Activated CD4-positive, alpha-beta T cell treated with anti-CD3 and anti-CD28 coated beads, Interleukin-2, amount 50 U/mL, for 1 hour (primary cell): ENCODE measurements at places on chromosomes 11 and 22.

DNA sequence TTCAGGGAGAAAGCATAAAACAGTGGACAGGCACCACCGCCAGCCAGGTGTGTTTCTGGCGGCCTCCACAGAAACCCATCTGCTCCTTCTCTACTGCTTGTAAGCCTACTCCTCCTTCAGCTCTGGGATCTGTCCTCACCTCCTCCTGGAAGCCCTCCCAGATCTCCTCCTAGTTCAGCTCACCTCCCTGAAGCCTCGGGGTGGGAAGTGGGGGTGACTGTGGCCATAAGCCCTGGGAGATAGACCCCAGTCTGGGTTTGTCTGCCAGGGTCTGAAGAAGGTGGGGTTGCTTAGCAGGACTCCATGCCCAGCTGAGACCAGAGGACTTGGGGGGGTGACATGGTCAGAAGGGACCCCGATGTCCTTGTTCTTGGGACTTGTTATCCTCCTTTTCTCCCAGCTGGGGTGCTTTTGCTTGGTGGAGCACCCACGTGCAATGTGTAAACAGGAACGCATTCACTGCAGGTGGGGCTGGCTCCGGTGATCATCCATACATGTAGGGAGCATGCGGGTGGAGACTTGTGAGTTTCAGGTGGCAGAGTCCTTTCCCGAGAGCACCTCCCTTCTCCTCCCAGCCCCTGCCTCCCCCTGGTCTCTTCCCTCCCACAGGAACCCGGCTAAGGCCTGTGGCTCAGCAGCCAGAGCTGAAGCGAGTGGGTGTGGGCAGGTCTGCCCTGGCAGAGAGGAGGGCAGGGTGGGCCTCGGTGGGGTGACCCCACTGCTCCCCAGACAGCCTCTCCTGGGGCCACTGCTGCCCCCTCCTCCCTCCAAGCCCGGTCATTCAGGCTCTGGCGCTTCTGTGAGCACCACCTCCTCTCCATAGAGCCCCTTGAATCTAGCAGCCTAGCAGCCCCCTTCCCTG, 25.9 kb downstream of the MRGPRG start:
- DNase-seq: no peak

- DNase-seq: no peak
These were observed 12.7 kb downstream of the SDHAF2 start for GRCh38 chr11:61442616-61443015.

- DNase-seq: no peak
These were observed 166.4 kb downstream of the KIRREL3 start for GRCh38 chr11:126834149-126834548.

DNA sequence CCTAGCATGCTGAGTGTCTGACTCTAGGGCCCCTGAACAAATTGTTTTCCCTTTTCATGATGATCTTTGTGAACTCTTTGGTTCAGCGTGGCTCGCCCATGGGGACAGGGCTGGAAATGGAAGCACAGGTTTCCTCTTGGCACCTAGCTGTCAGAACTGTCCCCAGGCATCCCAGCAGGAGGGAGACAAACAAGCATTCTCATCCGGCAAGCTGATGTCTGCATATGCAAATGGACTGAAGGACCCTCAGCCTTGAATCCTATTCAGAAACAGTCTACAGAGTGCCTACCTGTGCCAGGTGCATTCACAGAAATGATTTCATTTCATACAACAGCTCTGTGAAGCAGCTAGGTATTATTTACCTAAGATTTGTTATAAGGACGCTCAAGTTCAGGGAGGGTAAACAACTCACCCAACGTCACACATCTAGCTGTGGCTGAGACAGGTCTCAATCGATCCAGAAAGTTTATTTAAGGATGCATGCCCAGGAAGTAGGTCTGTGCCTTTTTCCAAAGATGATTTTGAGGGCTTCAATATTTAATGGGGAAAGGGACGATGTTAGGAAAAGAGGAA, 176.4 kb downstream of the KIRREL3 start:
- DNase-seq: no peak

DNA sequence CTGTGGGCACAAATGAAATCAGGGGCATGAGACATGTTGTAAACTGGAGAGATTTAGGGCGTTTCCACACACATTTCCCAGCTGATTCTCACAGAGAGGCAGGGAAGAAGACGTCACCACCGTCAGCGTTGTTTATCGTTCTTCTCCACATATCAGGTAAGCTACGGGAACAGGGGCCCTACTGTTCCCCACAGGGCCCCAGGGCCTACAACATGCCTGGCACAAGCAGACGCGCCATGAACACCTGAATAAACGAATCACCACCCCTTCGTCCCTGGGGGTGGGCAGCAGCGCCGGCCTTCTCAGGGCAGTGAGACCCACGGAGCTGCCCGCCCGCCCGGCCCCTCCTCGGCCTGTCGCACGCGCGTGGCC, 342 bp downstream of the EFCAB6 start:
- DNase-seq: peak; percentile 5

DNA sequence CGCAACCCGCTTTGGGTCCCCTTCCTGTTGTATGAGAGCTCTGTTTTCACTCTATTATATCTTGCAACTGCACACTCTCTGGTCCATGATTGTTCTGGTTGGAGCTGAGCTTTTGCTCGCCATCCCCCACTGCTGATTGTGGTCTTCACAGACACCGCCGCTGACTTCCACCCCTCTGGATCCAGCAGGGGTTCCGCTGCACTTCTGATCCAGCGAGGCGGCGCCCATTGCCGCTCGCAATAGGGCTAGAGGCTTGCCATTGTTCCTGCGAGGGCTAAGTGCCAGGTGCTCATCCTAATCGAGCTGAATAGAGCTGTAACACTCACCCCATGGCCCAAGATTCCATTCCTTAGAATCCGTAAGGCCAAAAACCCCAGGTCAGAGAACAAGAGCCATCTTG, 1905.8 kb upstream of the RAG2 start:
- DNase-seq: no peak

DNA sequence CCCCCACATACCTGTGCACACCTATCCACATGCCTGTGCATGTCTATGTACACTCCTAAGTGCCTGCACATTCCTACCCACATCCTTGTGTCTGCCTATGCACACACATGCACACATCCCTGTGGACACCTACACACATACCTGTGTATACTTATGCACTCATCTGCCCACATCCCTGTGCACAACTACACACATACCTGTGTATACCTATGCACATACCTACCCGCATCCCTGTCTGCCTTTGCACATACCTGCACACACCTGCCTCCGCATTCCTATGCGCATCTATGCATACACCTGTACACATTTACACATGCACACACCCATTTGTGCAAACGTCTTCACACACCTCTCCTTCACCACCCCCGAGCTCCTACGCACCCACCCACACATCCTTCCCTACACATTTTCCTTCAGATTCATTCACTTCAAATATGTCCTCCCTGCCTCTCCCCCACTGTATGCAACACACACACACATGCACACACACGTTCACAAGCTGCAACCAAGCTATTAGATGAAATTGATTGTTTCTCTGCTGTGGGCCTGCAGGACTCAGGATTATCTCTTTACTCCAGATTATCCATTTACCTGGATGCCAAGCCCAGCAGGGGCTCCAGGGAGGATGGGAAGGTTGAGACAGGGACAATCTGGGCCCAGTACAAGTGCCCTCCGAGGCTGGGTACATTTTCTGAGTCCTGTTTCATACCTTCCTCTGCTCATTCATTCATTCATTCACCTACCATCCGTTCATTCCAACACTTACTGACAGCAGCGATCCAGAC, 53.2 kb downstream of the TSPAN18 start:
- DNase-seq: no peak

DNA sequence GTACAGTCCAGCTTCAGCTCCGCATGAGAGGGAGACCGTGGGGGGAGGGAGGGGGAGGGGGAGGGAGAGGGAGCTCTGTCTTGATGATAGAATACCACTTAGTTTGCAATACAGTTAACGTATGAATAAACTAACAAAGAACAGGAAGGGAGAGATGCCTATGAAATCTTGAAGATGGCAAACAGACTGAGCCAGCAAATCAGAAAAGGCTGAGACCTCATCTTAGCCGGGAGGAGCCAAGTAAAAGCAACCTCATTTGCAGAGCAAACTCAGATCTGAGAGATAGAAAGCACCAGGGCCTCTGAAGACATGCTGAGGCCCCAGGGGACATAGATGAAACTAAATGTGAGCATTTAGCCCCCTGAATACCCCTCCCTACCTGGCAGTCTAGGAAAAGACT, 23.0 kb downstream of the APLP2 start:
- no peak for DNase-seq

- no peak for DNase-seq
These were observed 15.6 kb upstream of the EMID1 start for GRCh38 chr22:29190051-29190450.

DNA sequence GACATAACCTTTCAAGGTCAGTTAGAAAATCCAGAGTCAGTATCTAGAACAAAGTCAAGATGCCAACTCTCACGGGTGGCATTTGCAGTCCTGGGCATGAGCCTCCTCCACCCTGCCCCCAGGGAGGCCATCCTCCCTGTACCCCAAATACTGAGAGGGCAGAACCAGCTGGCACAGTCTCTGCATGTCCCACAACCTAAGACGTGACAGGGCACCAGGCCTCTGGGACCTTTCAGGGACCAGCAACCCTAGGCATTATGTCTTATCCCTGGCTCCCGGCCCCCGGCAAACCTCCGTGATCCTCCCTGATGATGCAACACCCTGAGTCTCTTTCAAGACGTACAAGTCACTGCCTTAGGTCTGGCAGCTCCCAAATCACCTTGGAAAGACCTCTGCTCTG, 2.0 kb downstream of the MB start:
- DNase-seq: no peak

DNA sequence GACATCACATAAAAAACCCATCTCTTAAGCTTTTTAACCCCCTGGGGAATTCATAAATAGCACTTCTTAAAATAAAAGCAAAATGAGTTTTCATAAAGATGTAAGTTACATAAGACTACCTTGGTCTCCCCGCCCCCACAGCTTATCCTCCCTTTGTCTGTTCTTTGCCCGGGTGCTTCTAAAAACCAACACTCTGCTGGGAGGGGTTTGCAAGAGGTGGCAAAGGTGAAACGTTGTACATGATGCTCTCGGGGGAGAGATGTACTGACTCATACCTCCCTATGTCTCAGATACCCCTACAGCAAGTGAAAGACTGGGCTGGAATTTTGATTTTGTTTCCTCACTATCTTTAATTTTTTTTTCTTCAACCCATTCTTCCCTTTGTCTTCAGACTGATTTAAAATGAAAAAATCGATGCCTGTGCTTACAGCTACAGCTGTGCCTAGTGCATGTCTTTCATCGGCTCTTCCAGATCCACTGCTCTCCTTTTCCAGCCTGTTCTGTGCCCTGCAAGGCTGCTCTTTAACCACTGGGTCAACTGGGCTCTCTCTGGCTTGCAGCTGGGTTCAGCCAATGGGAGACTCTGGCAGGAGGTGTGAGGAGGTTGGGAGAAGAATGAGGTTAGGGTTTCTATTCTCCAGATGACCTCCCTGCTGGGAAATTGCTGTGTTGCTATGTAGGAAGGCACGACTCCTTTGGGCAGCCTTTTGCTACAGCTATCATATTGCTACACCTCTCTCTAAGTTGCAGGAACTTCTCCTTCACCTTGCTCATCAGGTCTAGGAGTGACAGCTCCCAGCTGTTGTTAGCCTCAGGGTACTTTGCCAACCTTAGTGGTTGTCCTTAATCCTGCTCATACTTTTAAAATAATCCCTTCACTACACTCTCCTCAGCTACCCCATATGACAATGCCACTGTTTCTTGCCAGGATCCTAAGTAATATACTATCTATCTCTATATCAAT, 266.5 kb downstream of the TENM4 start:
- DNase-seq: no peak

GRCh38 chr11:33959855-33960400, 68.1 kb upstream of the LMO2 start:
- DNase-seq: no peak

DNA sequence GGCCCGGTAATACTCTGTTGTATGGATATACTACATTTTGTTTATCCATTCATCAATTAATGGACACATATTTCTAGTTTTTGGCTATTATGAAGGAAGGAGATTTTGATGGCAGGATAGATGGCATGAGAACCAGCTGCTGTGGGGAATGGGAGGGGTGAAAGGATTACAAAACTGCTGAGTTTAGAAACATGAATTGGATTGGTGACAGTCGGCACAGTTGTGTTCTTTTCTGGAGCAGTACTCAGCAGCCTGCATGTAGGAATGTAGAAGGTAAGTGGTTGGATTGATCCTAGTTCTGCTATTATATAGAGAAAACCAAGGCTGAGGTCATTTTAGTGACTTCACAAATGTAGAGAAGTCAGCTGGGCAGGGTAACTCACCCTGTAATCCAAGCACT, 7.1 kb downstream of the PAAF1 start:
- no peak for DNase-seq

DNA sequence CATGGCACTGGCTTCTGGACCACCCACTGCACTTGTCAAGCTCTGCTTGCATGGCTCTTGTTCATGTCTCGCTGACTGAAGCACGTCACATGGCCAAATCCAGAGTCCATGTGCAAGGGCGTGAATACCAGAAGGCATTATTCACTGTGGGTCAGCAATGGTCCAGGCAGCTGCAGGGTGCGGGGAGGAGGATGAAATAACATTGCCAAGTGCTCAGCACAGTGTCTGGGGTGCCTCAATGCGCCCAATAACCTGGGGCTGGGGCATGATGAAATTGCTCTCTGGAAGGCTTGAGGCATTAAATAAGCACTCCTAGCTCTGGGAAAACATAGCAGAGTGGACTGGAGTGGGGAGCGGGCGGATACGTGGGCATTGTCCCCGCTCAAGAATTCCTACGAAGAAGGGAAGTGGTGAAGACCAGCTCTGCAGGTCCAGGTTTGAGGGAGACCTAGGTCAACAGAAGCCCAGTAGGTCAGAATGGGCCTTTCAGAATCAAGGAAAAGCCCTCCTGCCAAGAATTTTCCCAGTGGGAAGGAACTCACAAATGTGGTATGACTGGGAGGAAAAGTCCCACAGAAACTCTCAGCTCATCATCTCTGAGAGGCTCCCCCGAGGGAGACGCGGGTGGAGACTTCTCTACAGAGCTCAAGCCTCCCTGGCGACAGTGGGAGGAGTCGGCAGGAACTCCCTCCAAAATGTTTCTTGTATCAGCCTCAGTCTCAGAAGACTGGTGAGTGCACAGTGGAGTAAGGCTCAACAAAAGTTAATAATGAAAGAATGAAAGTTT, 15.3 kb upstream of the ACCSL start:
- no peak for DNase-seq

- DNase-seq: no peak
These were observed 1.1 kb downstream of the TPST2 start for GRCh38 chr22:26588729-26589366.

- no peak for DNase-seq
These were observed 10.0 kb upstream of the CCDC83 start for GRCh38 chr11:85845124-85845631.

- DNase-seq: no peak
These were observed 104.7 kb upstream of the BID start for GRCh38 chr22:17878941-17879340.

- DNase-seq: no peak
These were observed 170.1 kb upstream of the CADM1 start for GRCh38 chr11:115674176-115674936.

GRCh38 chr22:48268293-48268692, 1505.8 kb downstream of the TBC1D22A start:
- DNase-seq: no peak
